RKO (cell line): ENCODE measurements at places on chromosomes 2 and 18.

DNA sequence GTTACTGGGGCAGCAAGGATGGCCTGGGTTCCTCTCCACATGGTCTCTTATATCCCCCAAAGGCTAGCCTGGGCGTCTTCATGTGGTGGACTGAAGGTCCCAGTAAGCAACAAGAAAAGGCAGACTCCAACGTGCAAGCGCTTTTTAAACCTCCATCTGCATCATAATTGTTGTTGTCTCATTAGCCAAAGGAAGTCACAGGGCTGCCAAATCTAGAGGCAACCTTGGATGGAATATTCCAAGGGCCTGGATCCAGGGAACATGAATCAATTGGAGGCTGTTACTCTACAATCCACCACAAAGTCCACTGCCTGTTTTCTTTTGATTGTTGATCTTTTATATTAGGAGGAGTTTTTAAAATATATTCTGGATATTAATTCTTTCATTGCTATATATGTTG lies 118.8 kb downstream of the SH3RF3 start:
- no peak for DNase-seq

DNA sequence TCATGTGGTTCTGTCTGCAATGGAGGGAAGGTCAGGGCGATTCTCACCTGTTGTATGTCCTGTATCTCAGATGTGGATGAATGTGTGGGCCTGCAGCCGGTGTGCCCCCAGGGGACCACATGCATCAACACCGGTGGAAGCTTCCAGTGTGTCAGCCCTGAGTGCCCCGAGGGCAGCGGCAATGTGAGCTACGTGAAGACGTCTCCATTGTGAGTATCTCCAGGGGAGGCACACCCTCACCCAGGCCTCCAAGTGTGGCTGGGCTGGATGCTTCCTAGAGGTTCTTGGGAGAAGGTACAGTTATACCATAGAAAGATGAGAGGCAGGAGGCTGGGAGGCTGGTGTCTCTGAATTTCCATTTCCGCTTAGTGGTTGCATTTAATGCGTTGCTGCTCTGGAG lies 46.9 kb downstream of the FBLN7 start:
- no peak for DNase-seq

DNA sequence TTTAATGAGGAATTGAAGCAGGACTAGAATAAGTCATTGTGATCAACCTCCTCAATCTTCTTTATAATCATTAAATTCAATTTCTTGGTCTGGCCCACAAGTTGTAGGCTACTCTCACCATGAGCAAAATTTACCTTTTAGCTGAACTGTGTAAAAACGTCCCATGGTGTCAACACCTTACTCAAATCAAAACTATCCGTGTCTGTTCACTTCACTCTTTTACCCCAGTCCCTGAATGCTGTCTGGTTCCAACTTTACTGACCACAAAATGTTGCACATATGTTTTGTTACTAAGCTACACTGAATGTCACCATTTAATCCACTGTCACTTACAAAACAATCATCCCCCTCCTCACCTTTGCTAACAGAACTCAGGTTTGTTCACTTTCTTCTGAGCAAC lies 951.6 kb upstream of the SLC39A10 start:
- DNase-seq = no peak

DNA sequence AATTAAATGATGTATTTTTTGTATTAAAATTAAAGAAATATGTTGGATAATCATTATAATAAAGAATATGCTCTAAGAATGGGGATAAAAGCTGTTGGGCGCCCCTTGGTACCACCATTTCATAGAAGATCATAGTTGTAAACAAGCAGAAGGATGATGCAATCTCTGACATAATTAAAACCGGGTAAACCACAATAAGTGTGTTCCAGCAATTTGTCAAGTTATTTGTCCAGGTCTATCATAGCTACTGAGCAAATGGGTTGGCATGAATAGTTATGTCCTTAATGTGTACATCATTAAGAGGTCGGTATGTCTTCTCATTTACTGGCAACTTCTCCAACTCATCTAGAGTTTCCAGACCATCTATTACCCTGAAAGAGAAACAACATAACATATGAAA lies 6.7 kb upstream of the CLK1 start:
- DNase-seq = no peak

- peak; percentile 74 for DNase-seq
Measured at GRCh38 chr18:31819106-31819924, 58.6 kb upstream of the SLC25A52 start.

- DNase-seq = no peak
Measured at GRCh38 chr2:147888680-147889079, 43.9 kb downstream of the ACVR2A start.
